ENCODE measurements at places on chromosomes 2 and 18.

DNA sequence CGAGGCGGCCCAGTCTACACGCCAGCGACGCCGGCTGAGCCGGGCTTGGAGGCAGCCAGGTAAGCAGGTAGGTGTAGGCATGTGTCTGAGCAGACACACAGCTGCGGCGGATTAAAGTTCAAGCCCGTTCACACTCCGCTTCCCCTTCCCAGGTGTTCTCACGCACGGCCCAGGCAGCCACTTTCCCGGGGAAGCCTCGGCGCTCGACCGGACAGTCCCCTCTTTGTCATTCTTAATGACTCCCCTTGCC lies 367 bp downstream of the TGFA start:
- peak; percentile 7 for DNase-seq

DNA sequence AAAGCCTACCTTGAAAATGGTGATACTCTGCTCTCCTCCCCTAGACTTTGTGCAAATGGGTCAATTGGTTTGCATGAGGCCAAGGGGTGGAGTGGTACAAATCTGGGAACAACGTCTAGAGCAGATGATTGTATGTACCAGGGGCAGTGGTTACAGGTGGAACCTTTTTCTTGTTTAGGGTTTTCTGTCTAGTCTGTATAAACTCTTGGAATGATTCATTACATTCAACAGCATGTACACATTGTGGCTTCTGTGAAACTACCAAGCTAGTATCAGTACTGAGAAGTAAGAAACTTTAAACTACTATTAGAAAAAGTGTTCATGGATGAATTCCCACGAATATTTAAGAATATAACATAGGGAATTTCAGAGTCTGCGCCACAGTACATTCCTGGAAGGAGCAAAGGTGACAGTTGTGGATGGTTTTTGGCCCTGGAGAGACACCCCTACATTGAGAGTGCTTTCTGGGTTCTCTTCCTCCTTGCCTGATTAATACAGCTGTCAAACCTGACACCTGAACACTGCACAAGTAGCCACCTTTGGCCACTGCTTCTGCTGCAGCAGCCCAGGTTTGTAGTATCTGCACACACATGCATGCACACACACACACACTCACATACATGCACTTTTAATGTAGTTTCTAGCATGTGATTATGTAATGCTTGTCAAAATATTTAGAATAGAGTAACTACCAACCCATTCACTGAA lies 30.0 kb downstream of the CFAP221 start:
- DNase-seq, result no peak

DNA sequence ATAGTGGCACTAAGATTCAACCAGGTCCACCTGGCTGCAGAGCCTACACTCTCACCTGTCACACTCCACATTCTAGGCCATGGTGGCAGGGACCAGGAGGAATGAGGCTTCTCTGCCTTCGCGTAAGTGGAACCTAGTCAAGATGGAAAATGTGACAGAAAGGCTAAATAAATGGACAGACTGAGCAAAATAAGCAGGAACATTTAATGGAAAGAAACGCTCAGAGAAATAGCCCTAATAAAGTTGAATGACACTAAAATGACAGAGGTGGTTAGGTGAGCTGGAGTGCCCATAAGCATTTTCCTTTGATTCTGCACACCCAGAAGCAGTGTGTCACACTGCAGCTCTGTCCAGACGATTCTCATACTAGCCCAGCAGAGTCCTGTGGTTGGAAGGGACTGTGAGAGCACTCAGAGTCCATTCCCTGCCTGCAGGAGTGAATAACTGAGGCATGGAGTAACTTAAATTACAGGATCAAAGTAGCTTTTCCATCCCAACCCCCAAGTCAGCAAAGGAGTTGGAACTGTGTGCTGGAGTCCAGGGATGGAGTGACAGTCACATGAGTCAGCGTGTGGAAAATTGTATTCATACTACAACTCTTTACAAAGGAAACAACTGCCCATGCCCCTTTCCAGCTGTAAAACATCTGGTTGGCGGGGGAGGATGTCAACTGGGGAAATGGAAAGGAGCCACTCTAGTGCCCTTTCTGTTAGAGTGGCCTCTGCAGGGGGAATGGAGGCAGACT lies 105.4 kb upstream of the LGALSL start:
- DNase-seq, result no peak

GRCh38 chr18:22337306-22337705 lies 80.4 kb downstream of the CTAGE1 start:
- no peak for DNase-seq

- DNase-seq, result no peak
These were observed 115.2 kb downstream of the TPO start for GRCh38 chr2:1528273-1529064.

DNA sequence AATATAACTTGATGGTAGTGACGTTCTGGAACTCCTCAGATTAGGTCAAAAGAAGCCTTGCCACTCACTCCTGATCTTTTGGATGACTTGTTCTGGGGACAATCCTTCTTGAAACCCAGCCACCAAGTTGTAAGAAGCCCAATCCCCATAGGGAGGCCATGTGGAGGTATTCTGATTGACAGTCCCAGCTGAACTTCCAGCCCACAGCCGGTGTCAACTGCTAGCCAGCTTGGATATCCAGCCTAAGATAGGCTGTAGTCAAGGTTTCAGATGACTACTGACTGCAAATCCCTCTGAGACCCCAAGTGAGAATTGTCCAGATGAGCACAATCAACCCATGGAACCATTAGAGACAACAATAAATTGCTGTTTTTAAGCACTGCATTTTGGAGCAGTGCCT lies 31.4 kb downstream of the EIF2AK2 start:
- no peak for DNase-seq

DNA sequence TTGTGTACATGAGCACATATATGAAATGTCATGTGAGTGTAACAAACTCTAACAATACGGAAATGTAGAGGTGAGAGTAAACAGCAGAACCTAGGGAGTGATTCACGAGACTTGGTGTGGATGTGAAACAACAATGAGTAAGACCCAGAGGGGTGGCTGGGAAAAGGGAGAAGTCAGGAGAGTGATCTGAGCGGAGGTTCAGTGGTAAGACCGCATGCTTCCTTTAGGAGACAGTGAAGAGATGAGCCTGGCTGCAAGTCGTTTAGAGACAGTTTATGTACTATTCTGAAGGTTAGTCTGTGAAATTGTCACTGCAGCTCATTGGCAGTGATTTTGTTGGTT lies 150.6 kb downstream of the PRPF40A start:
- DNase-seq, result no peak

- no peak for DNase-seq
These were observed 5.8 kb upstream of the ABCB11 start for GRCh38 chr2:169036736-169037440.

DNA sequence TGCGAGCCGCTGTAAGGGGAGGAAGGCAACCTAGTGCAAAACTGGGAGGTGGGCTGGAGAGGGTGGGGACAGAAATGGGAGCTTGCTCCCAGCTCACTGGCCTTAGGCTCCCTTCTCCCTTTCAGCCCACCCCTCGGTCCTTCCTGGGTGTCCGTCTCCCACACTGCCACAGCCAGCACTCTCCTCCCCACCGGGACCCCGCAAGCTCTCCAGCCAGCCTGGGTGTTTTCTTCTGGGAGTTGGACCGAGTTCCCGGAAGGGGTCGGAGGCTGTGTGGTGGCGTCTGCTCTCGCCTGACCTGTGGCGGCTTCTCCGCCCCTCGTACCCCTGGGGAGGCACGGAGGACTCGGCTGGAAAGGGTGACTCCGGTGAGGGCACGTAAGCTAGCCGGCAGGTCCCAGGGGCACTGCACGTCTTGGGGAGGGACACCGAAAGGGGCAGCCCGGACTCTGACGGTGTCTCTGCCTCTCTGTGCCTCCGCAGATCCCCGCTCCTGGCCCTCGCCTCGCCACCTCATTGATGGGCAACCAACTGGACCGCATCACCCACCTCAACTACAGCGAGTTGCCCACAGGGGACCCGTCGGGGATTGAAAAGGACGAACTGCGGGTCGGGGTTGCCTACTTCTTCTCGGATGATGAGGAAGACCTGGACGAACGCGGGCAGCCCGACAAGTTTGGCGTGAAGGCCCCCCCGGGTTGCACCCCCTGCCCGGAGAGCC lies 1.1 kb downstream of the LRATD1 start:
- DNase-seq, result no peak

DNA sequence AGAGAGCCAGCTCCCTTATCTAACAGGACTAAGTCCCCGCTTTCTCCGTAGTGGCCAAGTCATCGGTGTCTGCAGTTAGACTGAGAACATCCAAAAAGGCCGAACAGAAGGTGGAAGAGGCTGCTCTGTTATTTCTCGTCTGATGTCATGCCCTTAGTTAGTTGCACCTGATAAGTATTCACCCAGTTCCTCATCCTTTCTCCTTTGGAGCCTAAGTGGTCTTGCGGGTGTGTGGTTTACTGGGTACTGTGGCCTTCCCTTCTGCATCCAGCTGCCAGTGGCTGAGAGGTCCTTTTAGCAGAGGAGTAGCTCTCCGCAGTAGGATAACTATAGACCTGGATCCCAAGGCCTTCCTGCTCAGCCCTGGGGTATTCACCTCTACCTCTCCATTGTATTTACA lies 211.6 kb downstream of the BCL2 start:
- DNase-seq, result no peak

- no peak for DNase-seq
These were observed 113.3 kb upstream of the ZNF521 start for GRCh38 chr18:25465152-25465732.

DNA sequence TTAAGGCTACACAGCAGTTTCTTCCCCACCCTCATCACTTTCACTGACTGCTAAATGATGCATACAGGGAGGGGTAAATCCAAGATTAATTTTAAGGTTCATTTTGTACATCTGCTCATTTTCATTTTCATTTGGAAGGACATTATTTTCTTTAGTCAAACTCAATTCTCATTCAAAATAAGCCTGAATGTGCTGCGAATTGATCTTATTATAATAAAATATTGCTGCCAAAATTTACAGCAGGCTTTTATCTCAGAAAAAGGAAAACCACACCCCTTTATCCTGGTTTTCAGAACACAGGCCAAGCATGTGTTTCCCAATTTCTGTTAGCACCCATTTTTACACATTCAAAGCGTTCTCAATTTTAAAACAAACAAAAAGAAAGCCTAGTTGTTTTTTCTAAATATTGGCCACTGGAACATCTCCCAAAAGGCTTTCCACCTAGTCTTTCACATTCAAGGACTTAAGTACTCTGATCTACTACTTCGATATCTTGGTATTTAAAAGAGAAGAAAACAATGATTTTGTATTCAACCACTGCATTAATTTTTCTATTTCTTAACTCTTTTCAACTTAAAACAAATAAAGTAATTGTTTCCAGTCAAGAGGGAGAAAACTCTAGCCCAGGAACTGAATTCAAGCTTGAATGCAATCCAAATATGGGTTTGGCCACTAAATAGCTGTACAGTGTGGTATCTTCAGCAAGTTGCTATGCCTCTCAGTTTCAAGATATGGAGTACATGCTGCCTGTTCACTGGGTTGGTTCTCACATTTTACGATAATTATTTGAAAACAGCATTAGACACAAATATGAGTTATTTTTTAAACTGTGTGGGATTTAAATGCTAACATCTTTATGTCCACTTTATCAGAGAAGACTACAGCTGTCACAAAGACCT lies 52.5 kb downstream of the CDH2 start:
- DNase-seq, result no peak

DNA sequence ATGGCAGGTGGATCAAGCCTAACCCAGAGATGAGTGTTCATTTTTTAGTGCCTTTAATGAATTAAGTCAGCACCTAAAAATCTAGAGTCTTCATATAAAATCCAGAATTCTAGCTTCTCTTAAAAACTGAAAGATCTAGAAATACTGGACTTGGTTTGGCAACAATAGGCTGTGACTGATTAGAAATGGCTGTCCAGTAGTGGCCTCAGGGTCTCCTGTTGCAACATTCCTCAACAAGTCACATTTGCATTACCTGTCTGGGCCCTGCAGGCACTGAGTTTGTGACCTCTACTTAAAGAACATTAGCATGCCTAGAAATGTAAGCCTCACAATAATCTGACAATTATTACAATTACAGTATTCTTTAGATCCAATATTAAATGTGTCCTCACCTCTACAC lies 33.1 kb downstream of the MBD2 start:
- DNase-seq, result no peak

- no peak for DNase-seq
These were observed 33.7 kb downstream of the EHBP1 start for GRCh38 chr2:62738981-62739936.

- DNase-seq, result no peak
These were observed 94.1 kb upstream of the ZNF804A start for GRCh38 chr2:184504252-184504651.

DNA sequence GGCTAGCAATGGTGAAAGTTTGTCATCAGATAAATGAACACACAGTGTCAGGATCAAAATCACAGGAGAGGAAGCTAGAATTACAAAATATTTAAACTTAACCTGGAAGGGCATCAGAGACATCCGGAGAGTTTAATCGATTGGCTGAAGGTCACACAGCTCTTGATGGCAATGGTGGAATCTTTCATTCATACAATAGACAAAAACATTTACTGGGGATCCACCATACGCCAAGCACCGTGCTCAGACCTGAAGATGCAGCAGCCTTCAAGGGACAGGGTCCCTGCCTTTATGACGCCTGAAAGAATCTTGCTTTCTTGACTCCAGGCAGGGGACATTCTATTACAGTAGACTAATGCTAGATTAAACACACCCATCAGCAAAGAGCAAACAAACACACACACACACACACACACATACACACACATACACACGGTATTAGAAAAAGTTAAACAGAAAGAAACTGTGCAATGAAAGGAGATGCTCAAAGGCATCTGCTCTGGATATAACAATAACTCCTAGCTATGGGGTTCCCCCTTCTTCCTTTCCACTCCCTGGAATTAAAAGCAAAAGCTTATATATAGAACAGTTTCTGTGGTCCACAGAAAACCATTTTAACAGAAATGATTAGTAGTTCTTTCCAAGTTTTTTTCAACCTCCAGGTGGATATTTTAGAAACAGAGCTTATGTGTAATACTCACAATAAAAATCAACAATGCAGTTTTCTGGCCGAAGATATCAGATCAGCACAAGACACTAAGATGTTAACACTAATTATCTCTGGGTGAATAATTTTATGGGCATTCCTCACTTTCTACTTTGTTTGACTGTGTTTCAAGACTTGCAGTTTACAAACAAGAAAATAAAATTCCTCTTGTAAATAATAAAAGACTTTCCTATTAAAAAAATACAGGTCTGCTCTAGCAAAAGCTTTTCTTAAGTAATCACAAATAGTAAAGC lies 151.7 kb downstream of the ANKRD44 start:
- DNase-seq, result no peak

- no peak for DNase-seq
These were observed 260.3 kb downstream of the KLHL29 start for GRCh38 chr2:23645230-23645808.

DNA sequence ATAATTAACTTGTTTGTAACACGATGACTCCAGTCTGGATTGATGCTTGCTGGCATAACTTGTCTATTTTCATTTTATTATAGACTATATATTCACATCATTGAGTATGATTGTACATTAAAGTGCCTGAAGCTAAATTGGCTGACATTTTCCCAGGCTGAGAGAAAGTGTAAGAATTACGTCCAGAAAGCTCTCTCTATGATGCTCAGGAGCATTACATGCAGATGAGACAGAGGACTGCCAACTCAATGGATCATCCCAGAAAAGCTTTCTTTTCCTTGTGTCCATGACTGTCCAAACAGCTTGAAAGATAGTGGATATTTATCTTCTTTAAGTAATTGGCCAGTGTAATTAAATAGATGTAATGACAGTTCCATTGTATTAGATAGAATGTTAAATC lies 1372.2 kb upstream of the TMEFF2 start:
- DNase-seq, result no peak

- no peak for DNase-seq
These were observed 185.4 kb downstream of the FBXO15 start for GRCh38 chr18:73962256-73962655.

Data from activated T-cell treated with anti-CD3 and anti-CD28 coated beads for 4 hours (primary cell).